ENCODE measurements at places on chromosomes 6 and 20.

DNA sequence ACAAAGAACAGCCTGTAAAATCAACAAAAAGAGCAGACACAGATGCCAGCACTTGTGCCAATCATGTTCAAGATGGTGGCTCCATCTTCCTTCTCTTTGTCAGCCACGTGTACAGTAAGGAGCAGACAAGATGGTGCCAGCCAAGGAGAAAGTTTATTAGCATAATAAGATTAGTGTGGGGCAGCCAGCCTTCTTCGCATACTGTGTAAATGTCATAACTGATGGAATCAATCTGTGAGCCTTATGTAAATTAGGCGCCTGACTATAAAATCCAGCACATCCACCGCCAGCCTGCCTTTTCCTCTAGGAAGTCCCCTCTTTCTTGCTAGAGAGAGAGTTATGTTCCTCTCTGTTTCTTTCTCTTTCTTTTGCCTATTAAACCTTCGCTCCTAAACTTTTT, 99.7 kb upstream of the RALGAPA2 start:
- DNase-seq = no peak

GRCh38 chr6:163543321-163543720, 128.8 kb downstream of the QKI start:
- no peak for DNase-seq

GRCh38 chr20:31811796-31812728, 7.1 kb upstream of the MYLK2 start:
- no peak for DNase-seq

GRCh38 chr6:105051941-105052471, 95.1 kb downstream of the LIN28B start:
- no peak for DNase-seq

DNA sequence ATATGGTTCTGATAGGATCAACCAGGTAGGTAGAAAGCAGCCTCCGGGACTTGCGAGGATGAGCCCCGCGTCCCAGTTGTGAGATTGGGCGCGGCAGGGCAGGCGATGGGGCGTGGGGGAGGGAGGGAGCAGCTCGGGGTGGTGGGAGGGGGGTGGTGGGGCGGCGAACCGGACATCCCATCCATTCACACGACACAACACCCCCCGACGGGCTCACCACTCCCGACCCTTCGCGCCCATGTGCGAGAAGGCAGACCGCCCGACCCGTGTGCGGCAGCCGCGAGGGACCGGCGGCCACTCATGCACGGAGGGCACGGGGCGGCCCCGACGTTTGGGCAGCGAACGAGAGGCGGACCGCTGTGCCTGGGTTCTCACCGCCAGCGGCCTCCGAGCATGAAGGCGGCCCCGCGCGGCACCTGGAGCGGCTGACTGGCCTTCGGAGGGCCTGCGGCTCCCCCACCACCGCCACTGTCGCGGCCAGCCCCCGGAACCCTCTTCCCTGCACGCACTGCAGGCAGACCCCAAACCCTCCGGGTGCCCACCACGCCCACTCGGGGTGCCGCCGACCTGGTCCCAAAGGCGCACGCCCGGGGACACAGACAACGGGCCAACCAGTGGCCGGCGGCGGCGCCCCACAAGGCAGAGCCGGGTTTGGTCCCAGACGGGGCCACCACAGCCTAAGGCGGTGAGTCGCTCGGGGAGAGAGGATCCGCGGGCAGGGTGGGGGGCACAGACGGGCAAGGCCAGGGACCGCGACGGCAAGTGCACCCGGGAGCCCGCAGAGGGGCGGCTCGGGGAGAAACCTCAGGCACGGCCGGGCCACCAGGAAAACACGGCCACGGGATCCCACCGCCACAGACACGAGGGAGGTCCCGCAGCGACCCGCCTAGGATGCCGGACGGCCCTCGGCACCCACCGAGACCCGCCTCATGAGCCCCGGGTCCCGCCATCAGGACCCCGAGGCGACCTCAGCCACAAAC, 769.2 kb upstream of the DEFB115 start:
- DNase-seq = no peak

GRCh38 chr6:162153120-162153519, 574.4 kb downstream of the PRKN start:
- DNase-seq = no peak

DNA sequence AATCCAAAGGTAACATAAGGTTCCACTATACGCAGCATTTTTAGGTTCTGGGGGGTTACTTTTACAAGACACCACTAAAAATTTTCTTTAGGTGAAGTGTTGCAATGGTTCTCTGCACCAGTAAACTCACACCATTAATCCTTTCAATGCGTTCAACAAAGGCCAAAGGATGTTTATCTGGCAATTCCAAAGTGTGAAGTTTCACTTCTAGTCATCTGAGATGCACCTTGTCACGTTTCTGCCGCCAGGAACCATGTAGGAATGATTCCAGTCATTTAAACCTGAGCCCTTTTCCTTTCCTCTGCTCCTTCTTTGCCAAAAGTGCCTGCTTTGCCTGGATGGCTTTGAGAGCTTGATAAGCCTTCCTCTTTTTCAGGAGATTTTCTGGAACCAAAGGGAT, 54.8 kb downstream of the CD164 start:
- DNase-seq = no peak

- no peak for DNase-seq
These were observed 169.0 kb downstream of the BACH2 start for GRCh38 chr6:90127595-90127994.

GRCh38 chr6:111573892-111574797, 31.5 kb downstream of the TRAF3IP2 start:
- no peak for DNase-seq

- DNase-seq = no peak
These were observed 3.1 kb downstream of the MAN1A1 start for GRCh38 chr6:119346450-119346849.

DNA sequence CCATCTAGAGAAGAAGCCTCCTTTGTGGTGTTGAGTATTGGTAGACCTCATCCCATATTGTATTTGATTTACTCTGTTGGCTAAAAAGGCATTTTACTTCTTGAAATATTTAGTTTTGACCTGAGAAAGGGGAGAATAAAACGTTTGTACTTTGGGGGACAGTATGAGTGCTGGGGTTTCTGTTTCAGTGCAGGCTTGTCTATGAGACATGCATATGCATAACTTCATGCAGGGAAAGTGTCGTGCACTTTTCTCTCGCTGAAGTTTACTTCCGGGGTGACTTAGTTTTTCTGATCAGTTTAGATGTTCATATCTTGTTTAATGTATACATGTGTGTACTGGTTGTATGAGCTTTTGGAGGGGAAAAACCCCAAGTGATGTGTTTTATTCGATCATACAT, 59.5 kb downstream of the UTRN start:
- no peak for DNase-seq

DNA sequence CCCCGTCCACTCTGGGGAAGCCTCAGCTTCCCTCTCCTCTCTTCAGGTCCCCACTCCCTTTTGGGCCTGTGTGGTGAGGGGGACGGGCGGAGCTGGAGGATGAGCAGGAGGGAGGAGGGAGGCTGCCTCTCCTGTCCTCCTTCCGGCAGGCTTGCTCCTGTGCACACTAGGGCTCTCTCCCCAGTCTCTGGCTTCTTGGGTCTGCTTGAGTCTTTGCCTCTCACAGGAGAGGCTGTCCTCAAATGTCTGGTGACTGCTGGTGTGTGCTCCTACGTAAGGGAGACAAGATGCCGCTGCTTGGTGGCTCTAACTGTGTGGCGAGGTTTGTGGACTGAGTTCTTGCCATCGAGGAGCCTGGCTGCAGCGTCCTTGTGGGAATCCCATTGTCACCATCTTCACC, 8.8 kb upstream of the SMOC2 start:
- DNase-seq = no peak

- no peak for DNase-seq
These were observed 289.9 kb upstream of the RUNX2 start for GRCh38 chr6:45038226-45038625.

GRCh38 chr6:77456531-77457248, 6.6 kb downstream of the HTR1B start:
- no peak for DNase-seq

DNA sequence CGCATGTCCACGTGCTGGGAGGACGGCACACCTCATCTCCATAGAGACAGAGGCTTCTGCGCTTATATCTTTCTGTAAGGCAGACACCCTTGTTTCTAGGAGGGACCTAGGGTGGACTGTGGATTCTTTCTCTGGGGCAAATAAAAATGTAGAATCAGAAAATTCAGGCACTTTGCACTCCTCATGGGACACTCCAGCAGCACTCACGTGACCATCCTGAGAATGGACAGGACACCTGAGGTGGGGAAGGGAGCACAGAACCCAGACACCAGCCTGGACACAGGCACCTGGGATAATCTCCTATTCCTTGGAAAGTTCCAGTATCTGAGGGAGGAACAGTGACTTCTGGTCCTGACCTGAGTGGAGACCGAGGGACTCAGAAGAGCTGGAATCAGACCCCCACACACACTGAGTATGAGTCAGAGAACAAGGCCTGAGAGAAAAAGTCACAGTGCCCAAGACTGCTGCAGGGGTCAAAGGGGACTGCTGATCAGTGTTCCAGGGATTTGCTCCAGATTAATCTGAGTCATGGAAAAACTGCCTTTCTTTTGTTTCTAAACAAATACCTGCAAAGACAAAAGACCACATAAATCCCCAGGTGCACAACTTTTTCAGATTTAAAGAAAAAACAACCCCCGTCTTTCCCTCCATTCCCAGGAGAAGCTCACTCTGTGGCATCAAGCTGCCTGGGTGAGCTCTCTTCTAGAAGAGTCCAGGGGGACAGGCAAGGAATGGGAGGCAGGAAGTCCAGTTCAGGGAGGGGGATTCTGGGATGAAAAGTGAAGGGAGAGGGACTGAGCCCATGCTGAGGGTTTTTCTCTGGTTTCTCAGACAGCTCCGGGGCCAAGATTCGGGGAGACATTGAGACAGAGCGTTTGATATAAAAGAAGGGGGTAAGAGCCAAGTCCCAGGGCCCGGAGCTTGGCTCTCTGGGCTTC, 35.6 kb upstream of the MICB start:
- no peak for DNase-seq

GRCh38 chr6:51571168-51571567, 516.2 kb downstream of the PKHD1 start:
- no peak for DNase-seq

DNA sequence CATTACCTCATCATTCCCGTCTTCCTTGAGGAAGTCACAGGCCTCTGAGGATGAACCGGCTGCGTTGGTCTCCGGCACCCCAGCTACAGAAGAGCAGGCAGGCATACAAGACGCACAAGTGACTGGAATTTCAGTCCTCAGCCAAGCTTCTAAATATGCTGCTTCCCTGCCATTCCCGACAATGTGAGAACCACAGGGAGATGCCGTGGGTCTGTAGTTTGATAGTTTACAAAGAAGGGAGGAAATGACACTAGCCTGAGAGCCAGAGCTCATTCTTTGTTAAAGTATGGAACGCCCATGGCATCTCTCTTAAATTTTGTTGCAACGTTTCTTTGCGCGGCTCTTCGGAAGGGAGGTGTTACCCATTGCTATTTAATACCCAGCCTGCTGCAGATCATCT, 25.7 kb downstream of the HEBP2 start:
- no peak for DNase-seq

GRCh38 chr6:13574149-13574570, 241 bp upstream of the SIRT5 start:
- DNase-seq = peak; percentile 96

- no peak for DNase-seq
These were observed 282.0 kb downstream of the BCKDHB start for GRCh38 chr6:80388507-80388906.

- no peak for DNase-seq
These were observed 11.0 kb downstream of the TTBK1 start for GRCh38 chr6:43254138-43254817.

DNA sequence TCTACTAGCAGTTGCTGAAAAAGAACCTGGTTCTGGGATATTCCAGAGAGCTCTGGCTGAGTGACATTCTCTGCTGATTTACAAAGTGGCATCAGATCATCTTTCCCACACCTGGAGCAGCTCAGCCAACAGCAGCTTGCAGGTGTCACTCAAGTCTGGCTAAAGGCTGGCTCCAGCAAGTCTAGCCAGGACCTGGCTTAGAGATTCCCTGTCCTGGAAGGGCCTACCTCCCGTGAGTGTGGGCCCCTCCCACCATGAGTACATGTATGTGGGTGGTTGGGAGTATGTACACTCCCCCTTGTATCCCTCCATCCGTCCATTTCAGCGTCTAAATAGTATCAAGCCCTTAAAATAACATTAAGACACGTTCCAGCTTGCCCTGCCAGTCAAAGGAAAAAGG, 539.3 kb upstream of the ID4 start:
- DNase-seq = no peak

- DNase-seq = no peak
These were observed 198.5 kb downstream of the HIVEP2 start for GRCh38 chr6:142746524-142746923.

GRCh38 chr6:131636880-131637792, at the start of gene ENPP3:
Gene ENPP3 (plus strand): TSS chr6:131637302. CDS start chr6:131637385, 83 bp downstream.
- no peak for DNase-seq

GRCh38 chr6:145045582-145045981, 689.7 kb downstream of the EPM2A start:
- DNase-seq = no peak

DNA sequence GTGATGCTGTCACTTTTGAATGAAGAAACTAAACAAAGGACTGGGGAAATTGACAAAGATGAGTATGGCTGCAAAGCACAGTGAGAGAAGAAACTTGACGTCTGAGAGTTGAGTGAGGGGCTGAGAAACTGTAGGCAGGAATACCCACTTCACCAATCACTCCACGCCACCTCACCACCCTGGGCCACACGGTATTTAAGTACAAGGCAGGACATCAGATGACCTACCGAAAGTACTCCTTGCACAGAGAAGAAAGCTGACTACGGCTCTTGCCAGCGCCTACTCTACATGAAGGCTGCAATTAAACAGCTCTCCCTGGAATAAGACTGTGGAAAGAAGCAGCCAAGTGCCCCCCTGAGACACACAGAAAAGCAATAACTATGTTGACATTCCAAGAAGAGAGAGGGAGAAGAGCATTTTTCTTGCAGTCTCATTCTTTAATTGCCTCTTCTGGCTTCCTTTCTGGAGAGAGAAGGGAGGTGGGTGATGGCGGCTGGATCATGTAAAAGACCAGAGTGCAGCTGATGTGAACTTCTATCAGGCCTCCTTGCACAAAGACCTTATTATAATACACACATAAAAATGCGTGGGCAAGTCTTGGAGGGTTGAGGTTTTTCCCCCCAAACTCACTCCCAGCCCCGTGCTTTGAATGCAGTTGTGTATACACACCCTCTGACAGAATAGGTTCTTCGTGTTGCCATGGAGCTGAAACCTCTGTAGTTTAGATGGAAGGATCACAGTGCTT, 44.6 kb downstream of the HIVEP2 start:
- no peak for DNase-seq

GRCh38 chr20:4230651-4231050, 215.3 kb upstream of the RNF24 start:
- DNase-seq = no peak

- no peak for DNase-seq
These were observed 255.4 kb upstream of the IRAK1BP1 start for GRCh38 chr6:78611886-78612480.

- DNase-seq = no peak
These were observed 325.0 kb downstream of the CDC5L start for GRCh38 chr6:44712353-44713111.

GRCh38 chr6:21928827-21929226, 335.3 kb downstream of the SOX4 start:
- DNase-seq = peak; percentile 21

- no peak for DNase-seq
These were observed 516.7 kb downstream of the C6orf118 start for GRCh38 chr6:164792666-164793065.

- DNase-seq = no peak
These were observed 25.6 kb downstream of the L3MBTL1 start for GRCh38 chr20:43533060-43533459.

- DNase-seq = no peak
These were observed 43.5 kb downstream of the GOPC start for GRCh38 chr6:117558818-117559217.

Measured in mucosa of descending colon (tissue), 3 donors.